ENCODE measurements at places on chromosomes 6 and 20.

DNA sequence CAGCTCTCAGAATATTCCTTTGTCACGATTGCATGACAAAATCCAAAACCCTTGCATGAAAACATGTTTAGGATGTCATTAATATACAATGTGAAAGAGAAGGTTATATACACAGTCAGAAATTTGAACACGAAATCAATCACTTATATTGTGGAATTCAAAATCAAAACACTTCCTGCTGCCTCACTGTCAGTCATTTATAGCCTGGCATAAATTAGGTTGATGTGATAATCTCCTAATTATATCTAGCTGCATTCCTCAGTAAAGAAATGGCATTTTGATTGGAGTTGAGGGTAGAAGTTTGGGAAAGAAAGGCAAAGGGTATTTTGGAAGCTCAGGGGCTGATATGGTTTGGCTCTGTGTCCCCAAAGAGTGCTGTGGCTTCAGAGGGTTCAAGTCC is 24.1 kb upstream of the BEND6 start:
- no peak for DNase-seq

DNA sequence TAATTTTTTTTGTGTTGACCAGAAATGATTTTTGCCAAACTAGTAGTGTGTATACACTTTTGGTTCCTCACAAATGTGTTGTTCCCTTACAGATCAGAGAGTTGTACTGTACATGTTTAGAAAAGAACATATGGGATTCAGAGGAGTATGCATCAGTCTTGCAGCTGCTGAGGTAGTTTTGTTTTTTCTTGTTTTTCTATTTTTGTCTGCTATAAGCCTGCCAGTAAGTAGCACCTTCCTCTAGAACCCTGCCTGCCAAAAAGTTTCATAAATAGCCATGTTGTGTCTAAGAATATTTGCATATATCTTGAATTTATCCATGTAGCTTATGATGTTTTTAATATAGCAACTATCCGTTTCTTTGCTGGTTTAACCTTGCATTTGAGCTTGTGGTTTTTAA is 46.4 kb downstream of the ORC3 start:
- DNase-seq = no peak

DNA sequence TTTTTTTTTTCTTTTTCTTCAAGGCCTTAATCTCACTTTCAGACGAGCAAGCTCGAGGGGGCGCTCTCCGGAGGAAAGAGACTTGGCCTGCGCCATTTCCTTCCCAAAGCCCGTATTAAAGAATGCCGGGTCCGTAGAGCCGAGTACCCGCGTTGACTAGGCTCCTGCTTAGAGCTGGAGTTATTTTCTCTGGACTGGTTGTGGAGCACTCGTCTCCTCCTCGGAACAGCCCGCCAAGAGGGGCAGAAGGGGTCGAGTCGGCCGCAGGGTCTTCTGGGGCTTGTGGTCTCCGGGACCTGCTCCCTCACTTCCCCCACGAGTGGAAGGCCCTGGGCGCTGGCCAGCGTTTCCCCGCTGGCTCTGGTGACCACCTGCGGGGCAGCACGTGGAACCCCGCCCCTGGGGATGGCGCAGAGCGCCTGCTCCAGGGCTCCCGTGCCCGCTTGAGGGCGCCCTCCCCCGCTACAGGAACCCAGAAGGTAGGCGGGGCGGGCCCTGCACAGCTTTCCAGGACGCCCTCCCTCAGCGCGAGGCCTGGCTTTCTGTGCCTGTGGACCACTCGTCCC is 2.7 kb upstream of the MEI4 start:
- peak; percentile 31 for DNase-seq

DNA sequence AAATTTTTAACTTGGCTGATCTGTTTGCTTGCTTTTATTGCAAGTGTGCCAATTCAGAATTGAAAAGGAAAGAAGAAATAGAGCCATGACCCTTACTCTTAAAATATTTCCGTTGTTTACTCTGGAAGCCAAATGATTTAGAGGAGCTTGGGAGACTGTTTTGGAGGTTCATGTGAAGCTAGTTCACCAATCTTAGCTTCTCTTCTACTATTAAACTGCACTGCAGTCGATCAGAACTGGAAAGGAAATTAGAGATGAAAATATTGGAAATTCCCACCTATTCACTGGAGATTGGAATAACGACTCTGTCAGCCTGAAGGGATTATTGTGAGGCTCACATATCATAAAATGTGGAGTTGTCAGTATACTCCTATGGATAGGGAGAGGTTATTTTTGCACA is 81.8 kb downstream of the MLIP start:
- DNase-seq = no peak

- DNase-seq = no peak
Observed at GRCh38 chr6:34970488-34970887, 81.4 kb downstream of the ANKS1A start.

DNA sequence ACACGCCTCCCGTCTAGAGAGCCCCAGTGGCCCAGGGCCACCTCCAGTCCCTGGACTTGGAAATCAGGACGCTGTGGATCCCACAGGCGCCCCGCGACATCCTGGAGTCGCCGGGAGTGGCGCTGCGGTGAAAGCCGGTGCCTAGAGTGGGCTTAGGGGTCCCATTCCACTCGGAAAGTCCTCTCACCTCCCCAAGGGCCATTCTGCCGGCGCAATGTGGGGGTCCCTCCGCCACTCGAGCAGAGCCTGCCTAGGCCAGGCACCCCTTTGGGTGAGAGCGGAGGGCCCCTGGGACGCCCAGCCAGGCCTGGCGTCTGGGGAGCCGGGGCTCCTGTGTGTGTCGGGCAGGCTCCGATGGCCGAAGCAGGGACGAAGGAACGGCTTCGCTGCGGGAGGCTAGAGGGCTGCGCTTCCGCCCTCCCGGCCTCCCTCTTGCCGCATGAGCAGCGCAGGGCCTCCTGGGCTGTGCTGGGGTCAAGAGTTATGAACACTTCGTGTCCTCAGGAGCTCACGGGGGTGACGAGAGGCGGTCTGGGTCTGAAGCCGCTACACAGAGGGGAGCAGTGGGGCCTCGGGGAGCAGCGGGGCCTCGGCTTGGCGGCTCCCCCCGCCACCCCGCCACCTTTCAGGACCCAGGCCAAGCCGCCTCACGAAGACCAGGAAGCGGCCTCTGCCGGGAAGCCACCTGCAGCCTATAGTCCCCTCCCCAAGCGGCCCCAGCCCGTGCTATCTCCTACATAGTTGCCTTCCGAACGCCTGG is 13.6 kb downstream of the POU3F2 start:
- no peak for DNase-seq

- no peak for DNase-seq
Observed at GRCh38 chr20:12984069-12984765, 24.6 kb upstream of the SPTLC3 start.

GRCh38 chr20:1887756-1888155 is 7.5 kb upstream of the SIRPA start:
- no peak for DNase-seq

DNA sequence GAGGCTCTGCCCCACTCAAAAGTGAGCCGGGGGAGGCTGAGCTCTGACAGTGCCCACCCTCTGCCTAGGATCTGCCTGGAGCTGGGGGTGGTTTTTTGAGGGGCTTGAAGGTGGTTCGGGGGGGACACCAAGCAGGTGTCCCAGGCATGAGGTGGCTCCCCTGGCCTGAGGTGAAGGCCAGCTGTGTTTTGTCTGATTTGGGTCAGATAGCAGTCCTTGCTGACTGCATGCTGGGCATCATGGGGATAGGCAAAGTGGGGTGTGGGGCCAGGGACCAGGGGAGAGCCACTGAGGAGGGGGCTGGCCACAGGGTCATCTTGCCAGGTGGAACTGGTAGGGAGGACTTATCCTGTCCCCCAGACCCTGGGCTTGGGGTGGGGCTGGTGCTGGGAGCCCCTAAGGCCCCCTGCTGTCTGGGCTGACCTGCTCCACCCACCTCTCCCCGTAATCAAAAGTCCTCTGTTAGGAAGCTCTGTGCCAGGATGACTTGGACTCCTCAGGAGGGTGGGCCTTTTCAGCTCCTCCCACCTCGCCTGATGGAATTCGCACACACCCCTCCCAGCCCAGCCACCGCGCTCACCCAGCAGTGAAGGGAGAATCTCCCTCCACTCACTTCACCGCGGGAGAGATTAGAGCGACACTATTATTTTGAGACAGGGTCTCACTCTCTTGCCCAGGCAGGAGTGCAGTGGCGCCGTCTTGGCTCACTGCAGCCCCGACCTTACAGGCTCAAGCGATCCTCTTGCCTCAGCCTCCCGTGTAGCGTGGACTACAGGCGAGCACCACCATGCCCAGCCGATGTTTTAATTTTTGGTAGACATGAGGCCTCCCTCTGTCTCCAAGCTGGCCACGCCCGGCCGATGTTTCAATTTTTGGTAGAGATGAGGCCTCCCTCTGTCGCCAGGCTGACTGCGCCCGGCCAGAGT is 1.5 kb upstream of the COL9A3 start:
- no peak for DNase-seq
